Activated CD4-positive, alpha-beta memory T cell treated with anti-CD3 and anti-CD28 coated beads, Interleukin-2, amount 10 ng/mL, durations not matched to agents 7 days and 5 days (primary cell): ENCODE measurements at places on chromosomes 1 and 21. TPM values are rescaled to one million over a fixed set of nuclear protein-coding genes. Genes with fewer than 3 reads are reported as not detected.

DNA sequence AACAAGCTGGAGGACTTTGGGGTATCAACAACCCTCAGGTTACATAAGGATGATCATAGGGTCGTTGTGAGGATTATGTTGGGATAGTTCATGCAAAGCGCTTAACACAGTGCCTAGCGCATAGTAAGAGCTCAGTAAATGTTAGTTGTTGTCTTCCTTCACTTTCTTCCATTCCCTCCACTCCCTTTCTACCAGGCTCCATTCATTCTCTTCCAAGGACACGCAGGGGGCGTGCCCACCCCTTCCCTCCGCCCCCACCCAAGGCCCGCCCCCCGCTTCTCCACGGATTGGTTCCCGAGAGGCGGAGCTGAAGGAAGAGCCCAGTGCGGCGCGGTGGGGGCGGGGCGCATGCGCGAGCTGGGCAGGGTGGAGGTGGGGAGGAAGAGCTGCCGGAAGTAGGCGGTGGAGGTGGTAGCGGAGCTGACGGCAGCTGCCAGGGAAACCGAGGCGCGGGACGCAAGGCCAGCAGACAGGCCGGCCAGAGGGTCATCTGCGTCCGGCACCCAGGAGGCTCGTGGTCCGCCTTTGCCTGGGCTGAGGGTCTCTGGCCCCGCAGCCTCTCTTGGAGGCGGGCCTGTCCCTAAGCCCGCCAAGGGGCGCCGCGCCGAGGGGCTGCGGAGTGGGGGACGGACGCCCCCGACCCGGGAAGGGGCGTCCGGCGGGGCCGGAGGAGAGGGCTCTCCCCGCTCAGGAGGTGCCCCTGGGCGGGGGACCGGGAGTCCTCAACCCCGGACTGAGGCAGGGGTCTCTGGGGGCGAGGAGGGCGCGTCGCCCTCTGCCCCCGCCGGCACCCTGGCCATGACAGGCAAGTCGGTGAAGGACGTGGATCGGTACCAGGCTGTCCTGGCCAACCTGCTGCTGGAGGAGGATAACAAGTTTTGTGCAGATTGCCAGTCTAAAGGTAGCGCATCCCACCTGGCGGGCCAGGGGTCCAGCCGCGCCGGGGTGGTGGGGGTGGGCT lies at the start of gene SMAP2:
Gene SMAP2 (plus strand): TSS at position 405 of the 961 bp plus-strand sequence. CDS start 394 bp downstream, at position 799.
- no peaks in the 10 kb centered on the region for H3K27me3 ChIP-seq
- peaks cover 49% of the 10 kb centered on the region for H3K4me1 ChIP-seq
- peaks cover 33% of the 10 kb centered on the region for H3K36me3 ChIP-seq
- DNase-seq, result peak; percentile 96
- H3K4me3 ChIP-seq, result peak within 1 kb of the TSS; percentile 99

DNA sequence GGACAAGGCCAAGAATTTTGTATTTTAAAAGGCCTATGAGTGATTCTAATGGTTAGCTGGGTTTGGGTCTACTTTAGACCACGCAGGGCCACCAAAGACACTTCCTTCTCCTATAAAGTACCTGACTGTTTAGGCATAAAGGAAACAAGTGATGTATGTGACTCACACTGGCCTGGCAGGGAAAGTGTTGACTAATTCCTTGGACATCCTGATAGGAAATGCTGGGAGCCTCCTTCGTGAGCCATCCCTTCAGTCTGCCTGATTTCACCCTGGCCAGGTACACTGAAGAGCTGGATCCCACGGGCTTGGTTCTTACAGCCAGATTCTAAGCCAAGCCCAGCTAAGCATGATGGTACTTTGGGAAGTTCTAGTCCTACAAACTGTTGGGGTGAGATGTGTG lies 100.5 kb upstream of the HMGB4 start:
- no peaks in the 10 kb centered on the region for H3K4me1 ChIP-seq
- H3K4me3 ChIP-seq, result no peak overlapping the region
- H3K27me3 ChIP-seq, result no peaks in the 10 kb centered on the region
- H3K27ac ChIP-seq, result no peak overlapping the region

DNA sequence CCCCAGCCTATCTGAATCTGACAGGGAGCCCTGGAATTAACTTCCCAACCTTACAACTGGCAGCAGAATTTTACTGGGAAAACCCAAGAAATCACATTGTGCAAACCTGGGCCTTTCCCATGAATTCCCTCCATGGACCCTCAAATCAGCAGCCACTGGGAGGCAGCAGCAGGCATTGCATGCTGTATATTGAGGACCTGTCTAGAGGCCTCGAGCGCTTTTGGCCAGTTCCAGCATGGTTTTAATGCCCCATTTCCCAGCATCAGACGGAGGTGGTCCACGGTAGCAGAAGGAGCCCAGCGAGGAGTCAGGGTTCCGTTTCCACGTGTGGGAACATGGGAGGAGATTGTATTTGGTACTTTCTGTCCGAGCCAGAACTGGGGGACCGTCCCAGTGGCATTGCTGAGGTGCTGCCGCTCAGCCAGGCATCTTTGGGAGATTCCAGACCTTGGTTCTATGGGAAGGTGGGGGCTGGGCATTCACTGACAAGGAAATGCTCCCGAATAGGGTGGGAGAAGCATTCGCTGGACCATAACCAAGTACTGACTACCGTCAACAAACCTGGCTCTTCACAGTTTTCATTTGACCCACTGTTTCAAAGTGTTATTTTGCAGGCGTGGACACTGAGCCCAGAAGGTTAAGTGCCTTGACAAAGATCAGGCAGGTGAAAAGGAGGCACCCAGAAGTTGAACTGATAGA lies 15.9 kb downstream of the BMP8A start:
- H3K4me3 ChIP-seq, result no peak overlapping the region
- no peak overlapping the region for H3K27ac ChIP-seq
- H3K4me1 ChIP-seq, result peaks cover 19% of the 10 kb centered on the region
- no peak for DNase-seq

DNA sequence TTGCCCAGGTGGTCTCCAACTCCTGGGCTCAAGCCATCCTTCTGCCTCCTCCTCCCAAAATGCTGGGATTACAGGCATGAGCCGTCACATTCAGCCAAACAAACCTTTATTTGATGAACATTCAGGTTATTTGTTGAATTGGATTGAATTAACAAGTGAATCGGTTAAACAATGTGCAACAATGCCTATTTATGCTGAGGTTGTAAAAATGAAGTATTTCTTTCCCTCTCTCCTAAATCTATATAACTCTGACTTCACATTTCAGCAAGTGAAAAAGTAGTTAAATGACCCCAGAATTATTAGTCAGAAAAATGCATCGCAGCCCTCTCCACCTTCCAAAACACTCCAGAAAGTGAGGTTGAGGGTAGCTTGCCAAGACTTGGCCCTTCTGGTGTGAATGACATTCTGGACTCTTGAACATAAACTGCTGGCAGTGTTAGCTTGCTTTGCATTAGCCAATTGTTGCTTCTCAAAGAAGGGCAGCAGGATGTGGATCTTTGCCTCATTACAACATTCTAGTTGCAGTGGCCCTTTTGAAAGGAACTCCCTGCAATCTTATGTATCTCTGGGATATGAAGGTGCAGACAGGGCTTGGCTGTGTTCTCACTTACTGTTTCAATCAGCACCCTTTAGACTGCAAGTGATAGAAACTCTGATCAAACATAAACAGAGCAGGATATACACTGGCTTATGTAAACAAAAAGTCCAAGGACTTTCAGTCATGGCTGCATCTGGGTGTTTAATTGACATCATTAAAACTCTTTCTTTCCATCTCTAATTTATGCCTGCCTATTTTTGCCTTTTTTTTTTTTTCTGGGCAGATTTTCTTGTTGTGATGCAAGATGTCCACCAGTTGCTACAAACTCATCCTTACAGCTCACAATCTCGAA lies 22.4 kb downstream of the EDN2 start:
- no peak overlapping the region for H3K27ac ChIP-seq
- no peak for DNase-seq
- no peaks in the 10 kb centered on the region for H3K36me3 ChIP-seq
- H3K27me3 ChIP-seq, result peaks cover 5% of the 10 kb centered on the region
- H3K4me3 ChIP-seq, result no peak overlapping the region
- H3K4me1 ChIP-seq, result no peaks in the 10 kb centered on the region

TNFSF4 gene
- total RNA-seq, result 0.83 TPM
